ENCODE measurements at places on chromosomes 13 and 19. TPM values are rescaled to one million over a fixed set of nuclear protein-coding genes. Genes with fewer than 3 reads are reported as not detected.
A peak's percentile ranks its signal among the peaks of the same experiment; 100 is the strongest.

DNA sequence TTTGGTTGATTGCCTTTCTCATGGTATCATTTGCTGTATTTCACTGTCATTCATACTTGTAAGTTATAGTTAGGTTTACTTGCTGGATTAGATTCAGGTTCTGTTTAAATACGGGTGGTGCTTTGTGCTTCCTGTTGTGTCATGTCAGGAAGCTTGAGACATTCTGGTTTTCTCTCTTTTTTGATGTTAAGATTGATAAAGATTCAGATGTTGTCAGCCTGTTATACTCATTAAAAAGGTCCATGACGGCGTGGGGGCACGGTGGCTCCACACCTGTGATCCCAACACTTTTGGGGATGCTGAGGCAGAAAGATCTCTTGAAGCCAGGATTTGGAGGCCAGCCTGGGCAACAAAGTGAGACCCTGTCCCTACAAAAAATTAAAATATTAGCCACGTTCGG, 45.7 kb downstream of the NAA16 start:
- H3K36me3 ChIP-seq: peaks cover 39% of the 10 kb centered on the region
- H3K4me1 ChIP-seq: peaks cover 25% of the 10 kb centered on the region
- DNase-seq: peak; percentile 25

DNA sequence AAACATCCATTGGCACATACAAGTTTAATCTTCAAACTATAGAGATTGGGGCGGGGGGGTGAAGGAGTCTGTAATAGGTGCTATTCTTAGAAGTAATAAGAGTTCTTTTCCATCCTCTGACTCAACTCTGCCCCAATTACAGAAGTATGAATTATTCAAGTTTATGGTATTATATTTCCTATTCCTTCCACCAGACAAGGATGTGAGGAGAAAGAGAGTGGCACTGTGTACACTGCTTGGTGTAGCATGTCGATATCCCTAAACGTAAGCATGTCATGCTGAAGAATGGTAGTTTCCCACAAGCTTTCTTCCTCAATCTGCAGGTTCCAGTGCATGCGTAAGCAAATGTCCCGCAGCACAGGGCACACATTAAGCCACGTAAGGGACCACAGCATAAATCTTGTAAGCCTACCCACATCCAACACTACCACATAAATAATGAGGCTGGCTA, 14.1 kb downstream of the BRD4 start:
- peaks cover 54% of the 10 kb centered on the region for H3K4me1 ChIP-seq
- no peaks in the 10 kb centered on the region for H3K36me3 ChIP-seq
- peak; percentile 74 for DNase-seq
- H3K4me3 ChIP-seq: no peak overlapping the region
- H3K27ac ChIP-seq: peak overlapping the region; percentile 51
- no peaks in the 10 kb centered on the region for H3K27me3 ChIP-seq

Gene IZUMO2
- polyA plus RNA-seq: not detected

GRCh38 chr19:31126236-31126635, 223.0 kb downstream of the TSHZ3 start:
- H3K27ac ChIP-seq: no peak overlapping the region
- H3K4me3 ChIP-seq: no peak overlapping the region
- no peaks in the 10 kb centered on the region for H3K4me1 ChIP-seq
- no peak for DNase-seq

- H3K36me3 ChIP-seq: no peaks in the 10 kb centered on the region
- H3K4me1 ChIP-seq: no peaks in the 10 kb centered on the region
- no peak overlapping the region for H3K4me3 ChIP-seq
- H3K27ac ChIP-seq: no peak overlapping the region
- DNase-seq: no peak
Observed at GRCh38 chr19:2534423-2535013, 58.6 kb downstream of the GADD45B start.

DNA sequence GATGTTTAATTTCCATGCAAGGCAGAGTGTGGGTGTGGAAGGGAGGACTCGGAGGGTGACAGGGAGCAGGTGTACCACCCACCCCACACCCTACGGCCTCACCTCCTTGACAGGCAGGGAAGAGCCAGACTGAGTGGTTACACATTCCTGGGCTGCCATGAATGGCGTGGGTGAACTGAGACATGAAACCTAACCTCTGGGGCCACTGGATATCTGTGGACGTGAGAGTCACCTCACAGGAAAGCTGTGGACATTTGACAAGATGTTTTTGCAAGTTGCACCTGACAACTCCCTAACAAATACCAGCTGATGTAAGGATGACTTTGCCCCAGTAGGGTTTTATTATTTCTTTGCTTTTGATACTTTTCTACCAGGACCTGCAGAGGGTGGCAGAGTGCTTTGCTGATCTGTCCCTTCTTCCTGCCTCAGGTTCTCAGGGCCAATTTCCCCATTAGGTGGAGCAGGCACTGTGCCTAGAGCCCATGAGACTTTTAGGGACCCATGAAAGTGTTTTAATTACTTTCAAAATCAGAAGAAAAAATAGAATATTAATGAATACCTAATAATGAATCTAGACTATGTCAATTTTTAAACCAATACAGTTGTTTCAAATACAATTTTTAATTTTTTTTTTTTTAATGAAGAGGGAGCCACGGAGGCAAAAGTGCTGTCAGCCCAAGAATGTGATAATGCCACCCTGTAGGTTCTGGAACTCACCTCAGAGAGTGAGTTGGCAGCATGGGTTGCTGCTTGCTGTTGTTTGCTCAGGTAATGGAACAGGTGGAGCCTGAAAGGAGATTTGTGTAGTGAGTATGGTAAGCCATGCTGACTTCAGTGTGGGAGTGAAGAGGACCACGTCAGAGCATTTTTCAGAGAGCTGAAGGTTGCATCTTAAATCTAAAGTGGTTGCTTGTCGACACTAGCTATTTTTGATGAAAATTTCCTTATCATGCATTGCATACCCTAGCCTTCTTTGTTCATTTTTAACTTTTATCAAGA, 58.0 kb upstream of the CYSLTR2 start:
- H3K36me3 ChIP-seq: no peaks in the 10 kb centered on the region
- peaks cover 13% of the 10 kb centered on the region for H3K4me1 ChIP-seq
- H3K27ac ChIP-seq: no peak overlapping the region

- H3K4me3 ChIP-seq: peak overlapping the region; percentile 50
- peaks cover 56% of the 10 kb centered on the region for H3K4me1 ChIP-seq
- peak overlapping the region; percentile 29 for H3K27ac ChIP-seq
- no peaks in the 10 kb centered on the region for H3K36me3 ChIP-seq
Observed at GRCh38 chr19:41637484-41637883, 10.6 kb upstream of the CEACAM4 start.

Gene FOXA3
- polyA plus RNA-seq: not detected

Gene ECSIT
- 28.3 TPM for polyA plus RNA-seq

DNA sequence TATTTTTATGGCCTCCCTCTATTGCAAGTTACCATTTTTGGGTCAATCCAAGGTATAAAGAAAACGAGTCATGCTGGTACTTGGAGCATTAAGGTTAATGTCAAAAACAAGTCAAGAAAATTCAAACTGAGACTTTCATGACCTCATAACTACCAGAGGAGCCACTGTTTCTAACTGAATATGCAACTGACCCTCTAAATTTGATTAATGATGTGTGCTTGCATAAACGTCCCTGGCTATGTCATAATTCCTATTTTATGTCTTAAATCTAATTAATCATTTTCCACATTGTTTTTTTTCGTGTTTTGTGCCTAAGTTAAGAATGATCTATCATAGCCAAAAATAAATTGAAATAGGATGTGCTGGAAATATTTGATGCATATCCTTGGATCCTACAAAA, 396.7 kb upstream of the GPC6 start:
- DNase-seq: no peak
- no peak overlapping the region for H3K27ac ChIP-seq
- no peaks in the 10 kb centered on the region for H3K36me3 ChIP-seq

DNA sequence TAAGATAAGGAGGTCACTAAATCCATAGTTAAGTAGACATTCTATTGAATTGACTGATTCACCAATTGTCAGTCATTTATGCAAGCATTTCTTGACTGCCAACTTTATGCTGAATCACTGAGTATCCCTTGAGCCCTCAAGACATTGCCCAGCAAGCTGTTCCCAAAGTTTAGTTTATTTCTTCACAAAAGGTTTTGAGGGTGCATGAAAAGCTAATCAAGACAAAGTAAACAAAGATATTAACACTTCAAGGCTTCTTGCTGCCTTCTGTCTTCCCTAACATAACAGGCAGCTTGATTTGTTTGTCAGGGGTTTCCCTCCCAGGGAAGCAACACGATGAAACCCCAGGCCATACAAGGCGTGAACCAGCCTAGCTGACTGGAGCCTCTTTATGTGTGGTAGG, 374.4 kb downstream of the SPRY2 start:
- H3K27ac ChIP-seq: no peak overlapping the region
- peaks cover 10% of the 10 kb centered on the region for H3K4me1 ChIP-seq
- no peak for DNase-seq
- no peaks in the 10 kb centered on the region for H3K27me3 ChIP-seq

GRCh38 chr19:3456925-3457527, 23.3 kb downstream of the SMIM24 start:
- H3K27me3 ChIP-seq: no peaks in the 10 kb centered on the region
- no peaks in the 10 kb centered on the region for H3K4me1 ChIP-seq
- no peak for DNase-seq
- peaks cover 91% of the 10 kb centered on the region for H3K36me3 ChIP-seq

DNA sequence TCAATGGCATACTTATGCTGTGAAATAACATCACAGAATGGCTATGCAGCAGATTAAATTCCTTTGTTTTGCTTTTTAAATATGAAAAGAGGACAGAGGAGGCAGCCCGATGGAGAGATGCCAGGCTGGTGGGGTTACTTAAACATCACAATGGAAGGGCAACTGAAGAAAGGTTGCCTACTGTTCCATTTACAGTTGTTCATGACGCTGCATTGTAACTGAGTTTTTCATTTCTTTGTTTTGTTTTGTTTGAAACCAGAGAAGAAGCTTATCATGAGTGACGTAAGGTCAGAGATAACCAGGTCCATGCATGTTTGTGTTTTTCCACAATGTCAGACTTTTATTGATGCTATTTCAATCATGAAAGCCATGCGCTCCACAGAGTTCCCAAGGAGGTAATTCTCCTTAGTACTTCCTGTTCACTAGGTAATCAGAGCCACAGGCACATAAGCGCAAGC, 273.8 kb downstream of the LHFPL6 start:
- H3K4me3 ChIP-seq: no peak overlapping the region
- no peaks in the 10 kb centered on the region for H3K4me1 ChIP-seq
- no peak for DNase-seq
- no peaks in the 10 kb centered on the region for H3K27me3 ChIP-seq
- no peaks in the 10 kb centered on the region for H3K36me3 ChIP-seq

Gene LILRB2
- 574 TPM for polyA plus RNA-seq

Gene PRODH2
- not detected for polyA plus RNA-seq

GRCh38 chr13:32837307-32837972, 178.8 kb upstream of the KL start:
- H3K27me3 ChIP-seq: no peaks in the 10 kb centered on the region
- no peak for DNase-seq
- no peak overlapping the region for H3K4me3 ChIP-seq
- no peaks in the 10 kb centered on the region for H3K4me1 ChIP-seq
- no peak overlapping the region for H3K27ac ChIP-seq

DNA sequence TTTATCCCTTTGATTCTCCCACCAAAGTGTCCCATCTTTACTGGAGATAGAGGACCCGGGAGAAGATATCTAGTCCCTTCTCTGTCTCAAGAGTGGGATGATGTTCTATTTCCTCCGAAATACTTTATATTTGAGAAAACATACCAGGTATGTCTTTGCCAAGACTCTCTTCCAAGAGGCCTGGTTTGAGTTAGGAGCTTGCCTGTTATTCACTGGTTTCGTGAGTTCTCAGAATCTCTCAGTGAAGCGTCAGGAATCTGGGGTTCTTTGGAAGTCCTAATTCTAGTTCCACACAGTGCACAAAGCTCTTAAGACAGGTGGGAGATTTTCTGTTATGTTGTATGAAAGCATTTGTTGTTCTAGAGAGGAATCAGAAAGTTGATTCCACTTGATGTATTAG, 182.0 kb downstream of the DNAJC15 start:
- H3K36me3 ChIP-seq: no peaks in the 10 kb centered on the region
- no peaks in the 10 kb centered on the region for H3K4me1 ChIP-seq
- no peak for DNase-seq
- H3K27ac ChIP-seq: no peak overlapping the region
- H3K27me3 ChIP-seq: no peaks in the 10 kb centered on the region

- H3K27me3 ChIP-seq: no peaks in the 10 kb centered on the region
- DNase-seq: no peak
- H3K4me1 ChIP-seq: no peaks in the 10 kb centered on the region
- no peak overlapping the region for H3K4me3 ChIP-seq
Observed at GRCh38 chr13:52749419-52749818, 9.8 kb upstream of the CNMD start.

GRCh38 chr13:108944760-108945159, 315.3 kb downstream of the MYO16 start:
- H3K4me3 ChIP-seq: no peak overlapping the region
- H3K27me3 ChIP-seq: no peaks in the 10 kb centered on the region
- peak overlapping the region; percentile 50 for H3K27ac ChIP-seq
- no peaks in the 10 kb centered on the region for H3K36me3 ChIP-seq
- peaks cover 3% of the 10 kb centered on the region for H3K4me1 ChIP-seq

Data from CD14-positive monocyte (primary cell).